Left cardiac atrium (tissue), 4 donors: ENCODE measurements at places on chromosomes 11 and 22. TPM values are rescaled to one million over a fixed set of nuclear protein-coding genes. Genes with fewer than 3 reads are reported as not detected.

The TUBA8 gene
- 200 TPM for total RNA-seq

The CCDC157 gene
- total RNA-seq = 0.65 TPM

DNA sequence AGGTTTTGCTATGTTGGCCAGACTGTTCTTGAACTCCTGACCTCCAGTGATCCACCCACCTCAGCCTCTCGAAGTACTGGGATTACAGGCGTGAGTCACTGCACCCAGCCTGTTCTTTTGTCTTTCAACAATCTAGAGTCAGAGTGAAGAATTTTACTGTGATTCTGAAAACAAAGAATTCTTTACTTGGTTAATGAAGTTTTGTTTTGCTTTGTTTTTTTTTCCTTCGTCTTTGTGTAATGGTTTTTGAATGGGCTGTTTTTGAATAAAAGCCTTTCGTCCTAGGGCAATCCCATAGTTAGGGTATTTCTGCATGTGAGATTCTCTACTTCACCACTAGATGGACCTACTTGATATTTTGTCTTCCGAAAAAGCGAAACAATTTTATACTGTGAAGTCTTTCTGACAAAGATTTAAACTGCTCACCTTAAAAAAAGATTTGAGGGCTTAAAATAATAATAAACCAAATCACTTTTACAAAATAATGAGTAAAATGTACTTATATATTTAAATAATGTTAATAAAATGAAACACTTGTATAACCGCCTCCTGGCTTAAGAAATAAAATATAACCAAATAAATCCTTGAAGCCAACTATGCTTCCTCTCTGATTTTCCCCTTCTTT lies 43.4 kb upstream of the SC5D start:
- no peak for DNase-seq

- DNase-seq = no peak
These were observed 27.5 kb downstream of the MAML2 start for GRCh38 chr11:96315476-96315875.

DNA sequence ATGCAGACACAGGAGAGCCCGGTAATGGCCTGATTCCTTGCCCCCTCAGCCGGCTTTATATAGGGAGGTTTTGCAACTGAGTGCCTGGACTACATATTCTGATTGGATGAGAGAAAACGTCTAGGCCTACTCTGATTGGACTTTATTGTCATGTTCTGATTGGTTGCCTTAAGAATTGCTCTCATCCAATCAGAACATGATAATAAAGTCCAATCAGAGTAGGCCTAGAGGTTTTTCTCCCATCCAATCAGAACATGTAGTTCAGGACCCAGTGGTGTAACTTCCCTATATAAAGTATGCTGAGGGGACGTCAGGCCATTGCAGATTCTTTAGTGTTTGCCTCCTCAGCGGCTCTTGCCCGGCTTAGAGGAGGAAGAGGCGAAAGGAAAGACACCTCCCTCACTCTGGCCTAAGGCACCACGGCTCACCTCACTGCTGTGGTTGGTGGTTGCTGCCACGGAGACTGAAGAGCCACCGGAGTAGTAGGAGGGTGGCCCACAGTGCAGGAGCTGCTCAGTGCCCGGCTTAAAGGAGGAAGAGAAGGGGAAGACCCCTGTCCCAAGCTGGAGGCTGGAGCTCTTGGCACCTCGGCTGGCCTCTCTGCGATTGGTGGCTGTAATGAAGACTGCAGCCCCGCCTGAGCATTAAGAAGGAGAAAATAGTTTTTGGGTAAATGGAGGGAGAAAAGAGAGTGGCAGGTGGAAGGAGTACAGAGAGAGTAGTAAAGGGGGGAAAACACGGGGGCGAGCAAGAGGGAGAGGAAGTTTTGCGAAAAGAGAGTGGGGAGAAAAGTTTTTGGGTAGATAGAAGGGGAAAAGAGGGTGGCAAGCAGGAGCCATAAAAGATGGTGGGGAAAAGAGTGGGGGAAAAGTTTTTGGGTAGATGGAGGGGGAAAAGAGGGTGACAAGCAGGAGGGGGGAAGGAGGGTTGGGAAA lies 116.7 kb upstream of the SERPIND1 start:
- DNase-seq = no peak

GRCh38 chr11:78189174-78189724 lies 530 bp downstream of the USP35 start:
- no peak for DNase-seq

- DNase-seq = no peak
These were observed 13.0 kb downstream of the INTS4 start for GRCh38 chr11:77981346-77981947.

- no peak for DNase-seq
These were observed 13.3 kb upstream of the CEP295 start for GRCh38 chr11:93648158-93648557.

DNA sequence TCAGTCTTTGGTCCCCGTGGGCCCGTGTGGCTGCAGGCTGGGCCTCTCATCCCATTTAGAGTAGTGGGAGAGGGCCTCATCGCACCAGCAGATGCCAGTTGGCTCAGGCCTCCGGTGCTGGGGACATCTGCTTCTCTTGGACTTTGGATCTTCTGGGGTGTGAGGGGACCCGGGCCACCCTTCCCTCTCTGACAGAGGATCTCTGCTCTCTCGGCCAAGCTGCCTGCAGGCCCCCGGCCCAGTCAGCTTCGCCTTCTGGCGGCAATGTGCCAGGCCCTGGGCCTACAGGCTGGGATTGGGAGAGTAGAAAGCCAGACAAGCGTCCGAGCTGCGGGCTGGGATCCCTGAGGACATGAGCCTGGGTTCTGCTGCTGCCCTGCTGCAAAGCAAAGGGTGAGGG lies 15.0 kb upstream of the FGF3 start:
- DNase-seq = no peak

- DNase-seq = no peak
These were observed 19.3 kb downstream of the STARD10 start for GRCh38 chr11:72774499-72774898.

GRCh38 chr22:23763579-23763945 lies 772 bp downstream of the C22orf15 start:
- no peak for DNase-seq

DNA sequence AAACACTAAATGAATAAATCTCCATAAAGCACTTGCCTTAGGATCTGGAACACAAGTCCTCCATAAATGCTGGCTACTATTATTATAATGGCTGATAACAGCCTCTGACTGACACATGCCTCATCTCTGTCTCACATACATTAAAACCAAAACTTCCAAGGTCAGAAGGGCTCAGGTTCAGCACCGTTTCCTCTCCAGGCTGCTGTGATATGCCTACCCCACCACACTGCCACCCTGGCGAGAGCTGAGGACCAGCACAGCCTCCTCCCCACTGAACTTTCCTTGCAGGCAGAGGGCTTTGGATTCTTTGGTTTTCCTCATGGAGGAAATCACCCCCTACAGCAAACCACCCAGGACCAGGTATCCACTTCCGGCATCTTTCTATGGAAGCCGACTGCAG lies 112.8 kb downstream of the ABTB2 start:
- DNase-seq = no peak

GRCh38 chr22:33781411-33781810 lies 138.9 kb downstream of the LARGE1 start:
- DNase-seq = no peak

DNA sequence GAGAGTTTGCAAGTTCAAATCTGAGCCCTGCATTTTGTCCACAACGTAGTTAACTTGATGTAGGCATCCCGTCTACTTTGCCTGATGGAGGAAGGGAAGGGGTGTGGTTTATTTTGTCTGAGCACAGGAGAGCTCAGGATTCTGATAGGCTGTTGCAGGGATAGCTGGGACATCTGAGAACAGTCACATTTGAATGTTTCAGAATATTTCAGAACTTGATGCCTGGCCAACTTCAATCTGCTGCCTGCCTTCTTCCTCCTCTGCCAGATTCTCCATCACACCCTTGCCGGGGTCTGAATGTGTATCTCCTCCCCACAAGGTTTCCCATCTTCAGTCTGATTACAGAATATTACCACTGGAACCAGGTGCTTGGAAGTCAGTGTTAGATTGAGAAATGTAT lies 51.6 kb downstream of the NTM start:
- no peak for DNase-seq
